ENCODE measurements at places on chromosomes 1 and 21.
A peak's percentile ranks its signal among the peaks of the same experiment; 100 is the strongest.

- no peaks in the 10 kb centered on the region for H3K27me3 ChIP-seq
- H3K27ac ChIP-seq, result no peak overlapping the region
- H3K4me1 ChIP-seq, result peaks cover 5% of the 10 kb centered on the region
- DNase-seq, result no peak
- H3K36me3 ChIP-seq, result peaks cover 9% of the 10 kb centered on the region
Measured at GRCh38 chr1:32627596-32628162, 22.7 kb downstream of the ZBTB8OS start.

DNA sequence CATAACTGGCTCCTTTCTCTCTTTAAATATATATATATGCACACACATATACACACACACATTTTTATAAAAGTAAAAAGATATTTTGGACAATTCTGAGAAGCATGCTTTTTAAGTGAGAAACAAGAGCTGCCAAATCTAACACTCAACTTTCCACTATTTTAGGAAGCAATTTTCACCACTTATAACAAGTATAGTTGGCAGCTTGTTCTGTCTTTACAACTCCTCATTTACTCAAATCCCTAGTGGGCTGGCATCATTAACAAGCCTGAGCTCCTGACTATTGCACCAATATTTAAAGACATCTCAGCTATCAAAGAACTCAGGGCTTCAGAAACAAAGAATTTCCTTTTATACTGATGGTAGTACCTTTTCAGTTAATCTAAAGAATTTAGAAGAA lies 76.6 kb downstream of the RAB3GAP2 start:
- H3K4me1 ChIP-seq, result no peaks in the 10 kb centered on the region
- H3K4me3 ChIP-seq, result no peak overlapping the region
- H3K36me3 ChIP-seq, result peaks cover 37% of the 10 kb centered on the region
- DNase-seq, result no peak
- no peak overlapping the region for H3K27ac ChIP-seq
- no peaks in the 10 kb centered on the region for H3K27me3 ChIP-seq

- H3K36me3 ChIP-seq, result peaks cover 9% of the 10 kb centered on the region
- H3K4me1 ChIP-seq, result no peaks in the 10 kb centered on the region
- H3K27ac ChIP-seq, result no peak overlapping the region
- H3K4me3 ChIP-seq, result no peak overlapping the region
Measured at GRCh38 chr1:2093055-2093454, 42.8 kb downstream of the PRKCZ start.

DNA sequence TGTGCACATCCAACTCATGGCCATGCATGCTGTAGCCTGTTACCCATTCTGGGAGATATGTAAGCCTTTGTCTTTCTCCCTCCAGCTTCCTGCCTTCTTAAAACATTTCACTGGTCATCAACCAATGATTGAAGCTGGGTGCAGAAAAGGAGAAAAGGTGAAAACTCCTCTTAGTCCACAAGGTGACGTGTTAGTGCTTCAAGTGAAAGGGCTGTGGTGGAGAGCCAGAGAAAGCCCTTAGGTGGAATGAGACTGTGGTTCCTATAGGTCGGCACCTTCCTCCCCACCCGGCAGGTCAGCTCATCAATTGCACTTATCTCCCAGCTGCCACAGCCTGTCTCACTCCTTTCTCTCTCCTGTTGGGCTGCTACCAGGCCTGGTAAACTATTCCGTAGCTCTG lies 30.4 kb downstream of the ERG start:
- no peak overlapping the region for H3K27ac ChIP-seq
- no peaks in the 10 kb centered on the region for H3K4me1 ChIP-seq
- H3K36me3 ChIP-seq, result no peaks in the 10 kb centered on the region

GRCh38 chr1:155527677-155528076 lies 34.9 kb downstream of the ASH1L start:
- no peaks in the 10 kb centered on the region for H3K36me3 ChIP-seq
- H3K27ac ChIP-seq, result no peak overlapping the region
- peaks cover 2% of the 10 kb centered on the region for H3K4me1 ChIP-seq
- no peak for DNase-seq

GRCh38 chr21:31872452-31873274 lies at the start of gene HUNK:
Gene HUNK (plus strand): TSS chr21:31873020. CDS start chr21:31873675, 655 bp downstream.
- H3K36me3 ChIP-seq, result no peaks in the 10 kb centered on the region
- peaks cover 18% of the 10 kb centered on the region for H3K27me3 ChIP-seq
- DNase-seq, result no peak
- H3K27ac ChIP-seq, result no peak within 1 kb of the TSS
- peaks cover 8% of the 10 kb centered on the region for H3K4me1 ChIP-seq
- peak within 1 kb of the TSS; percentile 40 for H3K4me3 ChIP-seq

GRCh38 chr1:183323849-183324683 lies 94.1 kb downstream of the NMNAT2 start:
- H3K27ac ChIP-seq, result no peak overlapping the region
- no peak overlapping the region for H3K4me3 ChIP-seq
- H3K4me1 ChIP-seq, result no peaks in the 10 kb centered on the region

DNA sequence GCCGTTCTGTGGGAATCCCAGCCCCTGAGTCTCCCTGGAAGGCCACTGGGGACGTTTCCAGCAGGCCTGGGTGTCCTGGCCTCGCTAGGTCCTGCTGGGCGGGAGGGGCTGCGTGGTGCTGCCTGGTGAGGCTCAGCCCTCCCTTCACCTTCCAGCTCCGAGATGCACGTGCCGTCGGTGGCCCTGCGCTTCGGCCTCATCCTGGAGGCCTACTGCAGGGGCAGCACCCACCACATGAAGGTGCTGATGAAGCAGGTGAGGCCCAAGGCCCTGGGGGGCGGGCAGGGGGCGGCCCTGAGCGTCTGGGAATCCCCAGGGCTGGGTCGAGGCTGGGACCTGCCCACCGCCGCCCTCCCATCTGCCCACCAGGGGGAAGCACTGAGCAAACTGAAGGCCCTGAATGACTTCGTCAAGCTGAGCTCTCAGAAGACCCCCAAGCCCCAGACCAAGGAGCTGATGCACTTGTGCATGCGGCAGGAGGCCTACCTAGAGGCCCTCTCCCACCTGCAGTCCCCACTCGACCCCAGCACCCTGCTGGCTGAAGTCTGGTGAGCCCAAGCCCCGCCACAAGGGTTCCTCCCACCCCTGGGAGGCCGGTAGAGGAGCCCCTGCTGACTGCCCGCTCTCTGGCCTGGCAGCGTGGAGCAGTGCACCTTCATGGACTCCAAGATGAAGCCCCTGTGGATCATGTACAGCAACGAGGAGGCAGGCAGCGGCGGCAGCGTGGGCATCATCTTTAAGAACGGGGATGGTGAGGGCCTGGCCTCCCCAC lies 70.3 kb downstream of the PIK3CD start:
- DNase-seq, result peak; percentile 65
- peaks cover 59% of the 10 kb centered on the region for H3K4me1 ChIP-seq
- H3K27me3 ChIP-seq, result no peaks in the 10 kb centered on the region
- peaks cover 67% of the 10 kb centered on the region for H3K36me3 ChIP-seq
- no peak overlapping the region for H3K4me3 ChIP-seq
- H3K27ac ChIP-seq, result peak overlapping the region; percentile 65

DNA sequence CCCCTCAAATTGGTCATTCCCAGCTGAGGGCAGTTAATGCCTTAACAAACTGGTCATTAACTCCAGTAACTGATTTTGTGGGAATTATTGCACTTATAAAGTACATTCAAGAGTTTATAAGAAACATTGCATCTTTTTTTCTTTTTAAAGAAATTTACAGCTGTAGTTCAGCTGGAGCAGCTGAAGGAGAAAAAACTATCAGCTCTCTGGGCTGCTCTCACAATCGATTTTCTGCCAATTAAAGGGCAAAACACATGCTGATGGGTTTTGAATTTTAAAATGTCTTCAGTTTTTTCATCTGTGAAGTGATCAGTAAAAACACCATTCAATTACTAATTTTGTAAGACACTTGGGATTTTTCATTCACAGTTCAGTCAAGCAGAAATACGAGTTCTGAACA lies 74.7 kb downstream of the KIFAP3 start:
- H3K4me3 ChIP-seq, result no peak overlapping the region
- H3K4me1 ChIP-seq, result no peaks in the 10 kb centered on the region
- H3K36me3 ChIP-seq, result no peaks in the 10 kb centered on the region
- no peaks in the 10 kb centered on the region for H3K27me3 ChIP-seq
- H3K27ac ChIP-seq, result no peak overlapping the region
- DNase-seq, result no peak

- no peaks in the 10 kb centered on the region for H3K4me1 ChIP-seq
- no peak overlapping the region for H3K4me3 ChIP-seq
- DNase-seq, result no peak
Measured at GRCh38 chr1:30962609-30963508, 54.3 kb upstream of the SDC3 start.

- no peaks in the 10 kb centered on the region for H3K4me1 ChIP-seq
- no peaks in the 10 kb centered on the region for H3K27me3 ChIP-seq
- no peak overlapping the region for H3K27ac ChIP-seq
- peaks cover 25% of the 10 kb centered on the region for H3K36me3 ChIP-seq
Measured at GRCh38 chr1:42179275-42179674, 14.7 kb upstream of the GUCA2A start.

DNA sequence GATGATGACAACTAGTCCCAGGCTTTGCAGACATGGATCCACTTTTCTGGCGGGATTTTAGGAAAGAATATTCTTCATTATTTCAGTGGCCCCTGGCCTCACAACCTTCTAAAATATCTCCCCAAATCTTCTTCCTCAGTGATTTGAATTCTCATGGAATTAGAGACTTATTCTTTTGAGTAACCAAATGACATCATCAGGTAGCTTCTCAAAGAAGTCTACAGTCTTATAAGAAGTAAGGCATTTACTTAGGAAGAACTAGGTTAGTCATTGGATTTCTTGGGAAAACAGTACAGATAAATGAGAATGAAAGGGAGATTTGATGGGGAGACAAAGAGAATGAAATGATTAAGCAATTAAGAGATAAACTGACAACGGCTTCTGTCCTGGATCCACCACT lies 201.1 kb upstream of the PROX1 start:
- DNase-seq, result no peak
- no peaks in the 10 kb centered on the region for H3K36me3 ChIP-seq
- no peaks in the 10 kb centered on the region for H3K27me3 ChIP-seq
- no peaks in the 10 kb centered on the region for H3K4me1 ChIP-seq

DNA sequence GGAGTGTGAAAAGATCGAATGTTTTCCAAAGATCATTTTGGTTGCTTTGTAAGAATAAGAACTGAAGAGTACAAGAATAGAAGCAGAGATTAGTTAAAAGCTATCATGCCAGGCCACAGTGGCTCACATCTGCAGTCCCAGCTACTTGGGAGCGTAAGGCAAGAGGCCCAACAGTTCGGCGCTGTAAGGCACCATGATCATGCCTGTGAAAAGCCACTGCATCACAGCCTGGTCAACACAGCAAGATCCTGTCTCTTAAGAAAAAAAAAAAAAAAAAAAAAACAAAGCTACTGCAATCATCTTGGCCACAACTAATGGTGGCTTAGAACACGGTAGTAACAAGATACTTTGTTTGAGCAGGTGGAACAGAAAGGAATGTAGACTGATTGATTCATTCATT lies 116.2 kb downstream of the EIF4G3 start:
- H3K36me3 ChIP-seq, result no peaks in the 10 kb centered on the region
- no peak overlapping the region for H3K4me3 ChIP-seq
- H3K27me3 ChIP-seq, result no peaks in the 10 kb centered on the region
- no peak overlapping the region for H3K27ac ChIP-seq

- H3K4me1 ChIP-seq, result no peaks in the 10 kb centered on the region
- no peak overlapping the region for H3K4me3 ChIP-seq
- no peaks in the 10 kb centered on the region for H3K27me3 ChIP-seq
- H3K36me3 ChIP-seq, result no peaks in the 10 kb centered on the region
Measured at GRCh38 chr1:100627936-100628335, 90.0 kb downstream of the GPR88 start.

DNA sequence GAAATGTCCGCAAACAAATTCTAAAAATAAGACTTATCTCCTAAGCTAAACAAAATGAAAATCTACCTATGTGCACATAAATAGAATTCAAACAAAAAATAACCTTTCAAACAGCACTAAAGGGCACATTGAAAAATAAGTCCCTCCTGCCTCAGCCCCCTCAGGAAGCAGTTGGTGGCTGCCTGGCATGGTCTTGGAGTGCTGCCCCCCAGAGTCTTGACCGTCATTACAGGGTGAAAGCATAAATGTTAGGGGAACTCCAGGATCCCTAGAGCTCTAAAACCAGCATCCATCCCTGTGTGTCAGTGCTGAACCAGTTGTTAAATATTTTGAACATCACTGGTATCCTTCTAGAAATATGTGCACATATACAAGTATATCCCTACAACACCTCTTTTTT lies 6.5 kb upstream of the NPL start:
- no peaks in the 10 kb centered on the region for H3K4me1 ChIP-seq
- no peaks in the 10 kb centered on the region for H3K27me3 ChIP-seq
- no peaks in the 10 kb centered on the region for H3K36me3 ChIP-seq

GRCh38 chr21:41371685-41372030 lies 9.8 kb downstream of the MX2 start:
- peaks cover 17% of the 10 kb centered on the region for H3K4me1 ChIP-seq
- H3K27me3 ChIP-seq, result no peaks in the 10 kb centered on the region
- H3K27ac ChIP-seq, result no peak overlapping the region
- H3K4me3 ChIP-seq, result peak overlapping the region; percentile 11

DNA sequence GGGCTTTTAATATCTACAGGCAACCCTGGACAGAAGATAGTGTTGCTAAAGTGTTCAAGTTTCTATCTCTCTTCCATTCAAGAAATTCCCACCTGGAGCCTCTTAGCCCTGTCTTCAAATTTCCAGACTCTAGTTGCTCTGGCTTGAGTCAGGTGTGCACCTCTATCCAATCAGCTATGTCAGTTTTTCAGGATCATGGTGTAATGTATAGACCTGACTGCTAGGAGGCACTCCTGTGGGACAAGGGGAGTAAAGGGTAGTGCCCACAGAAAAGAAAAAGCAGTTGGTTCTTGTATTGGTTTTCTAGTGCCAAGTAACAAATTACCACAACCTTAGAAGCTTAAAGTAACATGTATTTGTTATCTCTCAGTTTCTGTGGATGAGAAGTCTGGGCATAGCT lies 6.2 kb upstream of the ZRANB2 start:
- DNase-seq, result no peak
- no peaks in the 10 kb centered on the region for H3K27me3 ChIP-seq
- H3K27ac ChIP-seq, result no peak overlapping the region

DNA sequence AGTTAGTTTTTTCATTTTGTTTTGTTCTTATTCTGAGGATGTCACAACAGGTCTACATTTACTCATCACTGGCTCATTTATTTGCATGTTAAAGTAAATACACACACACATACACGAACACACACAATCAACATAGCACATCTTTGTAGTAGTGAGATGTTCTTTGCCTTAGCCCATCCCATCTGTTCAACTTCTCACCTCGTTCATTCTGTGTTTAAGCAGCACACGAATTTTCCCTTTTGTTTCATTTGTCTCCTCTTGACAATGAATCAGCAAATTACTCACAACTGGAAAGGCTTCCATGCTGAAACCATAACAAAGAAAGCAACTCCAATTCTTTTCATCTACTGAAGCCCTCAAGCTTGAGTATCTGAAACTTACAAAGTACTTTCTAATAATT lies 133.3 kb upstream of the CHRM3 start:
- no peak overlapping the region for H3K4me3 ChIP-seq
- no peak overlapping the region for H3K27ac ChIP-seq
- no peak for DNase-seq
- no peaks in the 10 kb centered on the region for H3K4me1 ChIP-seq

- no peaks in the 10 kb centered on the region for H3K36me3 ChIP-seq
- no peaks in the 10 kb centered on the region for H3K4me1 ChIP-seq
- H3K27me3 ChIP-seq, result no peaks in the 10 kb centered on the region
- no peak overlapping the region for H3K27ac ChIP-seq
- DNase-seq, result no peak
- H3K4me3 ChIP-seq, result no peak overlapping the region
Measured at GRCh38 chr1:161499099-161500039, 5.9 kb upstream of the FCGR2A start.
